Stimulated activated CD8-positive, alpha-beta memory T cell treated with anti-CD3 and anti-CD28 coated beads, Interleukin-4, amount 100 ng/mL, for 48 hours (primary cell): ENCODE measurements at places on chromosomes 5 and 9.

DNA sequence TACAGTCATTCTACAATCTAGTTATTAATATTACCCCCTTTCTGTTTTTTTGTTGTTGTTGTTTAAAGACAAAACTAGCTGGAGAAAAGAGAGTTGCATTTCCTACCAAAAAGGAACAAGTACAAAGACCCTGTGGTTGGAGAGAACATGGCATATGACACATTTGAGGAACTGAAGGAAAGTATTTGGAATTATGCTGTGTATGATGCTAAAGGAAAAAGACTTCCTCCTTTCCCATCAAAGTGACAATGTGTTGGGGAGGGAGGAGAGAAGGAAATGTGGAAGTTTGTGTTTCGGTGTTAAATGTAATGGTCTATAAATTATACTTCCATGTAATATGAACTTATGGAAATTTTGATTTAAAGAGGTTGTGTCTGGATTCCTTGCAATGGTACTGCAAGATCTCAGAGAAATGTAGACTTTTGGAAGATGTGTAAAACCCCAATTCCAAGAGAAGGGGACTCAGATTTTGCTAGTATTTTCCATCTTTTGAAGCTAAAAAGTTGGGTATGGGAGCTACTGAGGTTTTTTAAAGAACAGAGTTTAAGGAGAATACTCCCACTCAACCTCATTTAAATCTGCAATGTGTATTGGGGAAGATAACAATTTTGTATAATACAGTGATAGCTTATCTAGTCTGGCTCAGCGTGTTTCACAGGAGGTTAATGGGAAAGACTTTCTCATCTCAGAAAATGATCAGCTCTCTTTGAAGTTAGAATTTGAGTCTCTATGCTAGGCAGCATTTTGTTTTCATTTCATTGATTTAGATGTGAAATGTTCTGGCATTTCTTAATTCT is 15.4 kb upstream of the TNFSF8 start:
- no peak for DNase-seq

- no peak for DNase-seq
Observed at GRCh38 chr9:117535973-117536372, 121.1 kb upstream of the ASTN2 start.

DNA sequence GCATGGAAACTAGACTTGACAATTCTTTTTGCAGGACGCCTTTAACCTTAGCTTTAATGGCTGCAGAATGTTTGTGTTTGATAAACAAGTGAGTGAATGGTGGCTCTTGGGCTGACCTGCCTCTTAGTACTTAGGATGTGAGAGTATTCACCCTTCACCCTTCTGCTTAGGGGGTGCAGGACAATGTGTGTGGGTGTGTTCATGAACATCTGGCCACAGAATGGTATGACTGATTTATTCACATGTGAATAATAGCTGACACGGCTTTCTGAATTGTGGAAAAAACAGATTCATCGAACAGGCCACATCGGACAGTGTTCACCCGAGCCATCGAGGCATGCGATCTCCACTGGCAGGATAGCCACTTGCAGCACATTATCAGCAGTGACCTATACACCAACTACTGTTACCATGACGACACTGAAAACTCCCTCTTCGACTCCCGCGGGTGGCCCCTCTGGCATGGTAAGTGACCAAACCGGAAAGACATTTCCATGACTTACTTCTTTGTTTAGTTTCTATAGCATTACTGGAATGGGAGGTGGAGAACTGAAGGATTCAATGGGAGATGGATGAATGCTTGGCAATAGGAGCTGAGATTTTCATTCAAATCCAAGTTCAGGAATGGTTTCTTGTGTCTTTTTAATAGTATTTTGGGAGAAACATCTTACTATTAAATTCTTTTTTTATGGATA is 193.6 kb downstream of the ZSWIM6 start:
- no peak for DNase-seq

- no peak for DNase-seq
Observed at GRCh38 chr9:698276-698675, 143.2 kb upstream of the DMRT1 start.
